ENCODE measurements at places on chromosomes 7 and 10.
A peak's percentile ranks its signal among the peaks of the same experiment; 100 is the strongest.

- no peak for DNase-seq
Observed at GRCh38 chr10:13080643-13081042, 19.3 kb upstream of the OPTN start.

DNA sequence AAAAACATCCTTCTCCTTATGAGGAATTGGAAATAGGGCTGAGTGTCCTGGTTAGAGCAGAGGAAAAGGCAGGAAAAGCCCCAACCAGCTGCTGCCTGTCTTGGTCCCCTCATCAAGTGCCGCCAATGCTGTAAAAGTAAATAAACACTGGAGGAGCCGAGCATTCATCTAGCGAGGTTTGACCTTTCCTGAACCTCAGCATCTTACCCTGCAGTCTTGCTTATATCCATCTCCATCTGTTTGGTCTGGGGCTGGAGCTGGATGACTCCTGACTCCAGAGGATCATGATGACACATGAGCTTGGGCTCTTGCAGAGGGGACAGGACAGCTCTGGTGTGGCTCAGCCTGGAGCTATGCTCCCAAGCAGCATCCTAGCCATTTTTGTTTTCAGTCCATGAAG, 501.1 kb downstream of the TNS3 start:
- no peak for DNase-seq

GRCh38 chr7:137846827-137847567, at the start of gene DGKI:
Gene DGKI (minus strand): TSS chr7:137846974.
- DNase-seq = peak; percentile 27

DNA sequence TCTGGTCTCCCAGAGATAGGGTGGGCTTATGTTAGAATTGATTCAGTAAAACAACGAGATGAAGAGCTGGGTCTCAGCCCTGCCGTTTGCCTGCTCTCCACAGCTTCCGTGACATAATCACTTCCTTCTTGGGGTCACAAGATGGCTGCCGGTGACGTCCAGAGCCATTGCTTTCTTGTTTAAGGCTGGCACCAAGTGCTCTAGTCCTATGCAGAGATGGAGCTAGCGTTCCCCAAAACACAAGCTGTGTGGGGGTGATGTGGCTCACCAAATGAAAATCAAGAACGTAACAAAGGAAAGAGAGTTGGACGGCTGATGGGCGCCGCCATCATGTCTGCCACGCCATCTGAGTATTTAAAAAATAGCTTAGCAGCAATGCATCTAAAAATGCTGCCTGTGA, 296.1 kb downstream of the CAMK1D start:
- DNase-seq = no peak

Data from adrenal gland (tissue), 19 donors.